K562 (cell line): ENCODE measurements at places on chromosomes 7 and 10.

DNA sequence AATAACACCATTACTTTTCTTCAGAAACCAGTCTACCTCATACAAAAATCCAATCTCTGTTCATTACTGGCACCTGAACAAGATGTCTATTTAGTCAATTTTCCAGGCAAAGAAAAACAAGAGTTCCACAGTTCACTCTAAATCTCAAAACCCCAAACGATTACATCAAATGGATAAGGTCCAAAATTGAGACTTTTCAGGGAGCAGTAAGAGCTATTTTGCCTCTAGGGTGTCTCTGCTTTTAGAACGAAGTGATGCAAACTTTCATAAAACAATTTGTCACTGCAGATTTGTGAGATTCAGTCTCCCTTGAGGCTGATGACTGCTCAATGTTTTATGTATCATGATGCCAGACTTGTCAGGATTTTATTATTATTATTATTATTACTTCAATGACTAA is 937.0 kb upstream of the PHF14 start:
- DNase-seq: no peak

DNA sequence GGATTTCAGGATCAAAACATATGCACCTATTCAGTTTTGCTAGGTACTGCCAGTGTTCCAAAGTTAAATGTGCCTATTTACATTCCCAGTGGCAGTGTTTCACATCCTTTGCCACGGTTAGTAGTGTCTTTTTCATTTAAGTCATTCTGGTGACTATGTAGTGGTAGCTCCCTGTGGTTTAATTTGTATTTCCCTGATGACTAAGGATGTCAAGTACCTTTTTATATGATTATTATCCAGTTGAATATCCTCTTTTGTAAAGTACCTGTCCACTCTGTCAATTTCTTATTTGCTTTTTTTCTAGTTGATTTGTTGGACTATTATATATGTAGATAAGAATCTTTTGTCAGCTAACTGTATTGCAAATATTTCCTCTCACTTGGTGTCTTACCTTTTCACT is 45.1 kb downstream of the TMEM60 start:
- no peak for DNase-seq

- DNase-seq: peak; percentile 37
Observed at GRCh38 chr7:73871163-73872011, 10.4 kb downstream of the TMEM270 start.

DNA sequence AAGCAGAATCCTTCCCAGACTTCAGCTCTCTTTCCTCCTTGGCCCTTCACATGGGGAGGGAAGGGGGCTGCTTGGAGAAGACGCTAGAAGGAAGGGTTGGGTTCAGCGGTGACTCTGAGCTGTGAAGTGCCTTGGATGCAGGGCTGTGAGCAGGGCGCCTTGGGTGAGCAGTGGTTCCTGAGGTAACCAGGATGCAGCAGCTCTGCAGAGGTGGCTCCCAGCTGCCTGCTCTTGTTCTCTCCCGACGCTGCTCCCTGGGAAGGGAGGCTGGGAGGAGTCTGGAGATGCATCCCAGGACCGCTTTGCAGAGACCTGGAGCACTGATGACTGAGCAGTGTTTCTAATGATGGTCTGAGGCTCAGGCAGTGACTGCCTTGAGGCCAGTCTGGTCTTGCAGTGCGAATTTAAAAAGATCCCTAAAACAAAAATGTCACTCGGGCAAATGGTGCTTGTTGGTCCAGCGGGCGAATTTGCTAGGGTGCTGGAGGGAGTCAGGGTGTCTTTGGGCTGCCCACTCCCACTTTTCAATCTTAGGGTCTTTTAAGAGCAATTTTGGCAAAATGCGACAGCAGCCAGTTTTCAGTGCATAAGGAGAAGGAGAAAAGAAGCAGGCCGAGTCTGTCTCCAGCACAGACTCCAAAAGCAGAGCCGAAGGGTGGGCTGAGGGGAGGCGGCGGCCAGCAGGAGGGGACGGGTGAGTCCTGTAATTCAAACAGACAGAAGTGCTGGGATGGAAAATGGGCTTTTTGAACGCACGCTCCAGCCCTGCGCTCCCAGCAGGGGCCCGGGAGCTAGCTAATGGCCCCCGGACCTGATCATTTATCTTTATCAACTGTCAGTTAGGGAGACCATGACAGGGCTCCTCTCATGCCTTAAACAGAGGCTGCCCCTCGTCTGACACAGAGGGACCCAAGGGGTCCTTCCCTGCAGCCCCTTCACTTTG is 191.2 kb upstream of the SHH start:
- no peak for DNase-seq

DNA sequence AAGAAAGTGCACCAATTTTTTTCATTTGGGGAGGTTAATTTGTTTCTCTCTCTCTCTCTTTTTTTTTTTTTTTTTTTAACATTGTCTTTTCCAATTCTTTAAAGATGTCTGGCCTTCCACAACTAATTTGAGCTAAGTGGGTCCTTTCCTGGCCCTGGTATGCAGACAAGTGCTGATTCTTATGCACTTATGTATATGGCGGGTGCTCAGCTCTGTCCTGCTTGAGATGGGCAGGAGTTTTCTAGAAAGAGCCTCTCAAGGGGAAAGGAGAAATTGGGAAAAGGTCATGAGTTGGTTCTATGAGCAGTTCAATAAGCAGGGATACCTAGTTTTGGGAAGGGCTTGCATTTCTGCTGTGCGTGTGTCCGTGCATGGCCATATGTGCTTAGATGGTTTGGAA is 67.8 kb upstream of the NPVF start:
- DNase-seq: no peak

DNA sequence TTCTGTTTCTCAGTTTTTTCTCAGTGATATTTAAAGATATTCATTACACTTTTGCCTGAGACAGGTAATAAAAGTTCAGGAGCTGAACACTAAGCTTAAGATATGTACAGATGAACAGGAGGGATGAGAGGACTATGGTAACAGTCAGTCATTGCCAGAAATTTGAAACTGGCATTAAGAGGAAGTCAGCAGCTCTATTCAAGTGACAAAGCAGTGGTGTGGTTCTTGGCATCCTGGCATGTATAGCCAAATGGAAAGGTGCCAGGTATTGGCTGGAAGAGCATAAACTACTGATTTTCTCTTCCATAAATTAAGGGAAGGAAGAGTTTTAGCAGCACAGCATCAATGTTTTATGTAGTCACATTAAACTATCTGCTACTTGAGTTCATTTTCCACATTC is 22.7 kb downstream of the HOXA1 start:
- DNase-seq: no peak

DNA sequence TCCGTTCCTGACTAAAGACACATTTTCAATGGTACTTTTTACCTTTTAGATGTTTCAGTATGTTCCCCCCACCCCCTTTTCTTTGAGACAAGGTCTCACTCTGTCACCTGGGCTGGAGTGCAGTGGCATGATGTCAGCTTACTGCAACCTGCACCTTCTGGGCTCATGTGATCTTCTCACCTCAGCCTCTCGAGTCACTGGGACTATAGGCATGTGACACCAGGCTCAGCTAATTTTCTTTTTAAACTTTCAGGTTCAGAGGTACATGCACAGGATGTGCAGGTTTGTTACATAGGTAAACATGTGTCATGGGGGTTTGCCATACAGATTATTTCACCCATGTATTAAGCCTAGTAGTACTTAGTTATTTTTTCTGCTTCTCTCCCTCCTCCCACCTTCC is 99.3 kb upstream of the RPA3 start:
- DNase-seq: no peak
